ENCODE measurements at places on chromosomes 16 and 17. TPM values are rescaled to one million over a fixed set of nuclear protein-coding genes. Genes with fewer than 3 reads are reported as not detected.

- DNase-seq, result no peak
These were observed 72.6 kb downstream of the MGAT5B start for GRCh38 chr17:76940738-76941350.

DNA sequence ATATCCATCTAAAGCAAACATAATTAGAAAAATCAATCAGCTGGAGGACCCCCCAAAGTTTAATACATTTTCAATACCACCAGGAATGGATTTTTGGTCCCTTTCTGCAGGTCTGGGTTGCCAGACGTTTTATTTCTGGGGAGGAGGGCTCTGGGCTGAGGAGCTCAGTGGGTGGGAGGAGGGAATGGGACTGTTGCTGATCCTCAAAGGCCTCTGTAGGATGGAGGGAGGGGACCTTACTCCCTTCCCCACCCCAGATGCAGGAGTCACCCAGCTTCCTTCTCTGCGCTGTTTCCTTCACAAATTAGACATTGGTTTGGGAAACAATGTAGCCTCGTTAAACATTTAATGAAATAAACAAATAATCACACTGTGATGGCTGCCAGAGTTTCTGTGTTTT is 6.6 kb downstream of the RND2 start:
- DNase-seq, result no peak

GRCh38 chr17:35074711-35075707 is 11.5 kb upstream of the RFFL start:
- DNase-seq, result no peak

DNA sequence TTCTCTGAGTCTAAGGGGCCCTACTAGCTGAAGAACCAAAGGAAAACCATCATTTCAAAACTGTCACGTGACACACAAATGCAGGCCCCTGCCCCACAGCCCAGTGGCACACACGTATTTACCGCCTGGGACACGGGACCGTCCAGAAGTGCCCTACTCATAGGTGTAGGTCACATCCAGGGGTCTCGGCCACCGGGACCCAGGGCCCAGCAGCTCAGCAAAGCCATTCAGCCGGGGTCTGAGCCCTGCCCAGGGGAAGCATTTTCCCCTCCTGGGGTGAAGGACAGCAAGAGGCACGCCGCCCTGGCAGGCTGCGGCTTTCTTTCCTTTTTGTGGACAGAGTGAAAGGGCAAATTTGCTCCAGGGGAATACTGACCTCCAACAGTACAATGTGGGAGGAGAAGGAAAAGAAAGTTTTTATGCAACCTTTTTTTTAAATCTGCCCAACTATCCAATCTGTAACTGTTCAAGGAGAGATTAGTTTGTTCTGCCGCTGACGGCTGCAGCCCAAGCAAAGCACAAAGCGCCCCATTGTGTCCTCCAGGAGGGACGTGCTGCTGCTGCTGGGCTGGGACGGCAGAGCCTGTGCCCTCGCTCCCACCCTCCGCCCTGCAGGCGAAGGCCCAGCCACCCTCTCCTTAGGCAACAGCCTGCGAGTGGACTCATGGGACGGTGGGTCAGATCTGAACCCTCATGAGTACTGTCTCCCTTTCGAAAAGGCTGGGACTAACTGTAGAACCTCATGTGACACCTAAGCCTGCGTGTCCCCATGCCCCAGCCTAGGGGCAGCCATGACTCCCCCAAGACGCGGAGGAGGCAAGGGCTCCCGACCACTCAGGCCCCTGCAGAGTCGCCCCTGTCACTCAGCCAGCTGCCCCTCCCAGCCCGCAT is 21.3 kb downstream of the SLC7A5 start:
- no peak for DNase-seq

DNA sequence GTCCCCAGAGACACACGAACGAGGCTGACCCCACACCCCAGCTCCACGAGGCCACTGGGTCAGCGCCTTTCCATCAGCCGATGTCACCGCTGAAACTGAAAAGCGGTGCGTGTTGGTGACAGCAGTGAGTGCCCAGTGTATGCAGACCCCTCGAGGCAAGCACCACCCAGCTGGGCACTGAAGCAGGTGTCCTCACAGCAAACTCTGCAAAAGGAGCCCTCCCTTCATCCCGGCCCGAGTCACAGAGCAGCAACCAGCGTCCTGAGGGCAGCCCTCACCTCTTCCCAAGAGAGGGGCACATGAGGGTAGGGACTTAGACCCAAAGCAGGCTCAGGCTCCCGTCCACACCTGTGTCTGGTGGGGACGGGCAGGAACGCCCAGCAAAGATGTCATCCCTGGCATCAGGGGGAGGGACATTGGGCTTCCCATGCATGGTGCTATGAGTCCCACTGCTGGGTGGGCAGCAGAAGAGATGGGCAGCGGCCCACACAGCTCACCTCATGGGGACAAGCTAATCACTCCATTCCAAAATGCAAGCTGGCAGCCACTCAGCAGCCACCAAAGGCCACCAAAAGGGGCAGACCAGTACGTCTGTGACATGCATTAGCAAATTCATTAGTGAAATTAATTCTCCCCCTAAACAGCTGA is 49.2 kb downstream of the RBFOX3 start:
- DNase-seq, result no peak

DNA sequence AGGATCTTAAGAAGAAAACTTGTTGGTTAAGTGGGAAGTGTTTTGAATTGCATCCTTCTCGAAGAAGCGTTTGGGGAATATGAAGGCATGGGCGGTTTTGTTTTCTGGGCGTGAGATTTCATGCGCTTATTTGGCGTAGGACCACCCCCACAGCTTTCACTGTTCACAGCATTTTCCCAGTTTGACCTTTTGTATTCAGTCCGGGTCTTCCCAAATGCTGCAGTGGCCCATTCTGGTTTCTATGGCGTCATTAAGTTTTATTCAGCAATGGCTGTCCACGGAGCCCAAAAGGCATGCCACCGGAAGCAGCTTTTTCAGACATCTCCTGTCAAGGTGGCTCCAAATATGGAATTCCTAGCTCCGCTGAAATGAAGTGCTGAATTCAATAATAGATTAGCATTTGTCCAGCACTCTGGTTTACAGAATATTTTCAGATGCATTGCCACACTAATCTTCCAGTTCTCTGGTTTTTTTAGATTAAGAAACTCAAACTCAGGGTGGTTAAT is 90.6 kb upstream of the FBXO47 start:
- DNase-seq, result no peak

The CIBAR2 gene
- not detected for total RNA-seq

The MAPK7 gene
- 13.0 TPM for total RNA-seq

The SLFN14 gene
- total RNA-seq, result not detected

The FBXW10 gene
- total RNA-seq, result not detected

The TBC1D28 gene
- total RNA-seq, result not detected

GRCh38 chr17:11622492-11622891 is 24.2 kb downstream of the DNAH9 start:
- no peak for DNase-seq

DNA sequence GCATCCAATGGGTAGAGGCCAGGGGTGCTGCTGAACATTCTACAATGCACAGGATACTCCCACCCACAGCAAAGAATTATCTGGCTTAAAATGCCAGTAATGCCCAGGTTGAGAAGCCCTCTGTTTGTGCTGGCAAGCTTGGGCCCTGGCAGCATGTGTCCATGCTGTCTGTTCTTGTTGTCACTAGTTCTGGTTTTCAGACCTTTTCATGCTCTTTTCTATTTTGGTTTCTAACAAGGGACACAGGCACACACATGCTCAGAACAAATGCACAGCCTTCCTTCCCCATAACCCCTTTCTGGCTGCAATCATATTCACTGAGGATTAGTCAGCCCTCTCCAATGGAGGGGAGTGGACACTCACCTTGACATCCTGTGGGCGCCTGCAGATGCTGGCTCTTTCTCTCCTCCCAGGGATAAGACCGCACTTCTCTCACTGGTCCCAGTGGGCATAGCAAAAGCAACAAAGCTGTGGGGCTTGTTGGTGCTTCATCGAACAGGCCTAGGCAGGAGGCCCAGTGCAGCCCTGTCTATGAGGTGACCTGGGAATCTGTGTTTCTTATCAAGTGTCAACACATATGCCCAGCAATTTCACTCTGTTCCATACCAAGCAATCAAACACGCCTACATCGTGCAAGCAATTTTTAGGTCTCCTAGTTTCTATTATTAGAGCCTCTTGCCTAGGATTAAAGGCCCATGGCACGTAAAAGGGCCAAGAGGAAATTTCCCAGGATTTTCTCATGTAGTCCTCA is 271.1 kb upstream of the CCL2 start:
- no peak for DNase-seq

The TMED6 gene
- not detected for total RNA-seq

The ASGR2 gene
- total RNA-seq, result 0.46 TPM

The DOC2A gene
- total RNA-seq, result 0.35 TPM

The SERPINF2 gene
- total RNA-seq, result 0.73 TPM

GRCh38 chr16:23498863-23499262 is 11.4 kb downstream of the GGA2 start:
- no peak for DNase-seq

GRCh38 chr16:74184839-74185238 is 111.8 kb upstream of the PSMD7 start:
- DNase-seq, result no peak

- DNase-seq, result peak; percentile 39
These were observed 20.6 kb downstream of the NPTX1 start for GRCh38 chr17:80455784-80456183.

The ADAD2 gene
- total RNA-seq, result not detected

DNA sequence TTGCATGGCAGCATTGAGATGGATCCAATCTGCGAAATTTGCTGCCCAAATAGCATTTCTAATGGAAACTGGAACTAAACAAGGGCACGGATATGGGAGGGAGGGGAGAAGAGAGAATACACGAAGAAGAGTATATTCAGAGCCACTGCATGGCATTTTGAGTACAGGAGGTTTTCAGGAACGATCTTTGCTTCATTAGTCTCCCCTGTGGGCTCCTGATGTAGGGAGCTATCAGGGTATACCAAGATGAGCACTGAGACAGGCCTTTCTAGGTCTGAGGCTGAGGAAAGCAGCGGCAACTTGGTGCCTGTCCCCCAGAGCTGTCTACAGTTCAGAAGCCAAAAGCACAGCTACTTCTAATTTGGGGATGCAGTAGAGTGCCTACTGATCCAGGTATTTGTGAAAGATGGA is 257.7 kb upstream of the PMFBP1 start:
- DNase-seq, result no peak

The SSTR5 gene
- total RNA-seq, result 14.7 TPM

The NPIPB2 gene
- total RNA-seq, result 0.73 TPM

DNA sequence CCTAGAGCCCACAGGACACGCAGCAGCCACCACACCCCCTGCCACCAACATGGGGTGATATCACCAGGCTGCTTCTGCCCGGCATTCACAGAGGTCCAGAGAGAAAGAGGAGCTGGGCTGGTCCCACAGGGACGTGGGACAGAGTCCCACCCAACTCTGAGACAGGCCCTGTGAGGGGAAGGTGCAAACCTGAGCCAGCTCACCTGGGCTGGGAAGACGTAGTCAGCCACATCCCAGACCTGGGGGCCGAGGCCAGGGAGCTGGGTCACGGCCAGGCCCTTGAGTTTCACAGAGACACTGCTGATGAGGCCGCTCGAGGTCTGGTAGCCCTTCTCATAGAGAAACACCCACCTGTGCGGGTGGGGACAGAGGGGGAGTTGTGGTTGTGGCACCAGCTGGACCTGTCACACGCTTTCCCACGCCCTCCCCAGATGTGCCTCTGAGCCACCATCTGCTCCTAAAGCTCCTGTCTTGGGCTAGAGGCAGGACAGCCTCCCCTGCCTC is 11.2 kb downstream of the P2RX1 start:
- DNase-seq, result no peak

GRCh38 chr16:79609861-79610260 is 9.3 kb upstream of the MAF start:
- DNase-seq, result no peak

The FMNL1 gene
- total RNA-seq, result 13.7 TPM

- no peak for DNase-seq
These were observed 83.1 kb downstream of the TNRC6C start for GRCh38 chr17:78041386-78042179.

The PRCD gene
- total RNA-seq, result 3.4 TPM

- no peak for DNase-seq
These were observed 123.6 kb downstream of the MSI2 start for GRCh38 chr17:57379895-57380434.

GRCh38 chr16:1980030-1980769 is 1.1 kb downstream of the NOXO1 start:
- no peak for DNase-seq

DNA sequence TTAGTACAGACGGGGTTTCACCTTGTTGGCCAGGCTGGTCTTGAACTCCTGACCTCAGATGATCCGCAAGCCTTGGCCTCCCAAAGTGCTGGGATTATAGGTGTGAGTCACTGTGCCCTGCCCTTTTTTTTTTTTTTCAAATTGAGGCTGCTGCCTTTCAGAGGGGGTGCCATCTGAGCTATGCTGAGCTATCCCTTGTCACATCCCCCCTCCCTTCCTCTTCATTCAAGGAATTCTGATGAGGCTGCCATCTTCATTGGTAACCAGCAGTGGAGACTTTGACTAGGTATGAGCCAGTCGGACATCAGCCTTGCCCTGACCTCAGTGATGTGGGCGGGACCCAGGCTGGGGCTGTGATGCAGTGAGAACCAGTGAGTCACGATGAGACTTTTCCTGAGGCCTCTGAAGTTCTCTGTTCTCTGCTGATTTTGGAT is 24.4 kb upstream of the GPT2 start:
- DNase-seq, result no peak

Data from Right ventricle myocardium inferior (tissue), 1 donor.